Fibroblast of upper back skin (primary cell): ENCODE measurements at places on chromosomes 3 and 15.

GRCh38 chr3:133674290-133674919 is 12.7 kb upstream of the TOPBP1 start:
- no peak for DNase-seq

DNA sequence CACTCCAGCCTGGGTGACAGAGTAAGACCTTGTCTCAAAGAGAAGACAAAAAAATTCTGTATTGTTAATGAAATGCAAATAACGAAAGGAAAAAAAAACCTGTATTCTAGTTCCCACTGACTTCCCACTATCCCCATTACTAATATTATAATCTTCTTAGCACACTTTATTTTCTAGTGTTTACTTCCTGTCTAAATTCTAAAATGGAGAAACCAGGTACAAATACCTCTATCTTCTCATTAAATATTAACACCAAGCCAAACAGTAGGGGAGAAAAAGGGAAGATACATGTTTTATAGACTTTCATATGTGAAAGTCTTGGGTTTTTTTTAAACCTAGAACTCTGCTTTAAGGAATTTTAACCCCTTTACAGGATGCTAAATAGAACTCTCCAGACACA is 55.3 kb upstream of the PLXND1 start:
- DNase-seq, result no peak

DNA sequence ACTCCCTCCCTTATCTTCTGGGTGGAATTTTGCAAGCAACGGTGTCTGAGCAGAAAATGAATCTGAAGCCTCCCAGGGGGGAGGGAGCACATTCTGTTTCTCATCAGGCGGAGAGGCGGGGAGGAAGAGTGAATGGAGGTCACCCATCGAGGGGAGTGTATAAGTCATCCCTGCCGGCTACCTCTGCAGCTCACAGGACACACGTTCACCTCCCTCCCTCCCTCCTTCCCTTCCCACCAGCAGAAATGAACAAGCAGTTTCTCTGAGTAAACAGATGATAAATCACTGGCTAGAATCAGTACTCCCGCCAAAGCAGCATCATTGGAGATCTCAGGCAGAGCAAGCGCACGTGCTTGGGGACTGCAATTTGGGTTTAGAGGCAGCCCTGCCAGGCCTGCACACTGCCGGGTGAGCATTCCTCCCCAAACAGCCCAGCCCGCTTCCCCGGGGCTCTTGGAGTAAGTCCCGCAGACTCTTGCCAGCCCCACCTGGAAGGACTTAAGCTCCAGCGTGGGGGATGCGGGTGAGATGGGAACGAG is 38.3 kb downstream of the CPN2 start:
- peak; percentile 91 for DNase-seq

DNA sequence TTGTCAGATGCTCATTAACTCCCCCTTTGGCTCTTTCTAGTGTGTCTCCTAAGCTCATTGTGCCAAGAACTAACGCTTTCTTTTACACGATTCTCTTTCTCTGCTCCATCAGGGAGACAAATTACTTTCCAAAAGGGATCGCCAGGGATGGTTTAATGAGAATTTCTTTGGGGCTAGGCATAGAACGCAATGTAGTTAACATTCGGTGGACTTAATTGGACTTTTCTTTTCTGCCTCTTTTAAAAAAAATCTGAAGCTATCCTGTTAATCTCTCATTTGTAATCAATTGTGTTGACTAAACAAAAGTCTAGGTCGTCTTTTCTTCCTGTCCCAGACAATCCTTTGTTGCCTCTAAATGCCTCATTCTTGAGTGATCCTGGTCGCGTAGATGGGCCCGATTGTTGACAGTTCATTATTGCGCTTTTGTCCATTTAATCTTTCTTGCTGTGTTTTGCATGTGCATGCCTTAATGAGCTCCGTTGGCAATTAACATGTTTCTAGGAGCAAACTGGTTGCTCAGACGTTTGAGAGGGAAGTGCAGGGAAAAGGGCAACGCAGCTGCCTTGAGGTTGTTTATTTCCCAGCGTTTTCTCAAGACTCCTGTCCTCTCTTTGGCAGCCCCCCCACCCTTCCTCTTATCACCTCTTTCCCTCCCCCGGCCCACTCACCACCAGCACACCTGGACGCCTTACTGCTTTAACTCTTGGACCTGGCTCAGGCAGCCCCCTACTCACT is 7.8 kb downstream of the FEZF2 start:
- no peak for DNase-seq

GRCh38 chr3:127149621-127150310 is 43.2 kb upstream of the PRR23E start:
- DNase-seq, result no peak

GRCh38 chr3:165185707-165186327 is 10.4 kb downstream of the SLITRK3 start:
- DNase-seq, result peak; percentile 49

DNA sequence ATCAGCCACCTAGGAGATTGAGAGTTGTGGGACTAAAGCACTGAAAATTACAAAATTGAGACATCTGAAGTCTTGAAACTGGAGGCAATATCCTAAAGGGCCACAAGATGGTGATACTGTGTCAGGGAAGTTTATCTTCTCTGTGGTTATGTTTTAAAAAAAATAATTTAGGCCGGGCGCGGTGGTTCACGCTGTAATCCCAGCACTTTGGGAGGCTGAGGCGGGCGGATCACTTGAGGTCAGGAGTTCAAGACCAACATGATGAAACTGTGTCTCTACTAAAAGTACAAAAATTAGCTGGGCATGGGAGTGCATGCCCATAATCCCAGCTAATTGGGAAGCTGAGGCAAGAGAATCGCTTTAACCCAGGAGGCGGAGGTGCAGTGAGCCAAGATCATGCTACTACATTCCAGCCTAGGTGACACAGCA is 17.9 kb upstream of the NIT2 start:
- DNase-seq, result peak; percentile 63

DNA sequence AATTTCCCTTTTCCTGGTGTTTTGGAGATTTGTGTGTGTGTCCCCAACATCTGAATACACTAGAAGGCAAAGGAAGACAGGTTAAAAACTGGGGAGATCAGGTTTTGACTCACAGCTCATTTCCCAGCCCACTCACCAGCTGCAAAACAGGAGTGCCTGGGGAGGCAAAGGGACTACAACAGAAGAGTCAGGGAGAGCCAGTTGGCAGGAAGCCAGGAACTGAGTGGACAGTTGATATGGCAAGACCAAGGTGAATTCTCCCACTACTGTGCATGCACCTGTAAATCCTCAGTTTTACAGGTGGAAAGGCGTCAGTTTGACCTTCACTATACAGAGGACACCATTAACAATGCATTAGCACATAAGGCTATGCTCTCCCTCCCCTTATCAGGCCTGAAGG is 901.5 kb upstream of the SEMA6D start:
- no peak for DNase-seq

GRCh38 chr3:105152987-105153386 is 213.7 kb upstream of the ALCAM start:
- DNase-seq, result no peak

GRCh38 chr3:188322135-188322887 is 168.4 kb downstream of the LPP start:
- DNase-seq, result no peak

- peak; percentile 71 for DNase-seq
These were observed 296.3 kb downstream of the UACA start for GRCh38 chr15:70466895-70467529.

GRCh38 chr3:72474775-72475174 is 373.5 kb downstream of the SHQ1 start:
- no peak for DNase-seq

GRCh38 chr15:75198560-75199356 is 2.9 kb upstream of the C15orf39 start:
- peak; percentile 44 for DNase-seq

GRCh38 chr3:195384952-195385351 is 57.9 kb downstream of the ACAP2 start:
- no peak for DNase-seq

- DNase-seq, result peak; percentile 37
These were observed 144.7 kb upstream of the IQSEC1 start for GRCh38 chr3:13217736-13218540.

DNA sequence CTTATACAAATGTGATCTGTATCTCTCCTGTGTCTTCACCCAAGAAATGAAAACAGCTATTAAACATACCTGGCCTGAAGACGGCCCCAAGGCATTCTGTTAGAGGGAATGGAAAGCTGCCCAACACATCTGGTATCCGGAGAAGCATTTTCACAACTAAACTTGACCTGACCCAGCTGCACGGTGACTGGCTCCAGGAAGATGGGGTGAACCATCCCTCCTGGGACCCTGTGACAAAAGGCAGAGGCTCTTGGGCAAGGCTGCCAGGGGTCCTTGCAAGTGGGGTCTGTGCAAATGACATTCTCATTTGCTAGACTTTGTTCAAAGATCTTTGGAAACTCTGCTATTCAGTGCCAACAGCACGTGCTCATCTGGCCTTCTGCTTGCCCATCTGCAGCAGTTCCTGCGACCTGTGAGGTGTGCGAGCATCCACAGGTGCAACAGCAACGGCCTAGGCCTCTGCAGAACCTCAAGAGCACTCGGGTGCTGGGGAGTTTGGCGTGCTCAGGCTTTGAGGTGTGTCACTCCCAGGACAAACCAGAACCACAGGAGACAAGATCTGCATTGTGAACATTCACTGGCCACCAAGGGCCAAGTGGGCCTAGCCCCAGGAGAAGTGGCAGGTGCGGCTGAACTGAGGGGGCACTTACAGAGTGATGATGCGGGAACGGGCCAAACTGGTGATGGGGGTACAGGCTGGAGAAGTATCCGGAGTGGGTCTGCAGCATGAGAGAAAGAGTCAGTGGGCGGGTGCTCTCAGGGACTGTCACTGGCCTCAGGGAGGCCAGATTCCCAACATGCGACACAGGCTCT is 71.8 kb downstream of the SENP2 start:
- DNase-seq, result no peak

- DNase-seq, result no peak
These were observed 7.9 kb downstream of the RPL32 start for GRCh38 chr3:12833222-12834161.

DNA sequence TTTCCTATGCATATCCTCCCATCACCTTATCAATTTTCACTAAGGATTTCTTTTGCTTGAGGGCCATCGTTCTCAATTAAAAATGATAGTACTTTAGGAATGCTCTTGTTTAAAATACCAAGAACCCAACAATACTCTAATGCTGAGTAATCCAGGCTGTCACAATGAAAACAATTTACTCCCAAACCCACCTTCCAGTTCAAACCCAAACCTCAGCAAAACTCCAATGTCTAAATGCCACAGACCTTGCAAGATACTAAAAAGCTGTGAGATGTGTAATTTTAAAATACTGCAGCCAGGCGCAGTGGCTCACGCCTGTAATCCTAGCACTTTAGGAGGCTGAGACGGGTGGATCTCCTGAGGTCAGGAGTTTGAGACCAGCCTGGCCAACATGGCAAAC is 889.8 kb downstream of the ROBO1 start:
- DNase-seq, result peak; percentile 65

DNA sequence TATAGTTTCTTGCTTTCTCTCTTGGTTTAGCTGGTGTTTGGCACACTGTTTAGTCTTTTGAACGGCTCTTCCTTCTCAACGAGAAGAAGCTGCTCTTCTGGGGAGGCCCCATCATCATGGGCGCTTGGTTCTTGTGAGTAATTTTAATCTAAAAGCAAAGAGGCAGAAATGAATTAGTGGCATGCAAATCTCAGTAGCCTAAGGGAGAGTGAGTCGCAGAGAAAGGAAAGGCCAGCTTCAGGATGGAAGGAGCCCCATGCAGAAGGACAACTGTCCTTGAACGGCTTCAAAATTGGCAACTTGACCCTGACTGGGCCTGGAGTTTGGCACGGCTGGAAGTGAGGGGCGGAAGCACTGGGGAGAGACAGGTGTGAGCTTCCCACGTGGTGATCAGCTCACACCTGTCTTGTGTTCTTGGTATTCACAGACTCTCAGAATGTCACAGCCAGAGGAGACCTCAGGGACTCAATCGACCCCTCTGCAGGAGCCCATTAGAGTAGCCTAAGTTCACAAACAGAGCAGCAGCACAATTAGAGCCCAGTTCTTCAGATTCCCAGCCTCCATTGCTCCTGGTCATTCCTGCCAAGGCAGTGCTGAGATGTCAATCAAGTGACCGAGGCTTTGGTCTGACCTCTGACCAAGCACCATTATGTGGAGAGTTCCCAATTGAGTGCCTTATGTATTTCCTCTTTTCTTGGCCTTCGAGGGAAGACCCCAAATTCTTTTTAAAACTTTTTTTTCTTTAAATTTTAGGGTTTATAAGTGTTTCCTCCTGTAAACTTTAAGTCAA is 41.3 kb upstream of the ETV5 start:
- DNase-seq, result no peak

GRCh38 chr15:91380114-91380513 is 280.1 kb downstream of the SV2B start:
- no peak for DNase-seq

- DNase-seq, result peak; percentile 95
These were observed 3.8 kb downstream of the HEG1 start for GRCh38 chr3:125051715-125052581.

DNA sequence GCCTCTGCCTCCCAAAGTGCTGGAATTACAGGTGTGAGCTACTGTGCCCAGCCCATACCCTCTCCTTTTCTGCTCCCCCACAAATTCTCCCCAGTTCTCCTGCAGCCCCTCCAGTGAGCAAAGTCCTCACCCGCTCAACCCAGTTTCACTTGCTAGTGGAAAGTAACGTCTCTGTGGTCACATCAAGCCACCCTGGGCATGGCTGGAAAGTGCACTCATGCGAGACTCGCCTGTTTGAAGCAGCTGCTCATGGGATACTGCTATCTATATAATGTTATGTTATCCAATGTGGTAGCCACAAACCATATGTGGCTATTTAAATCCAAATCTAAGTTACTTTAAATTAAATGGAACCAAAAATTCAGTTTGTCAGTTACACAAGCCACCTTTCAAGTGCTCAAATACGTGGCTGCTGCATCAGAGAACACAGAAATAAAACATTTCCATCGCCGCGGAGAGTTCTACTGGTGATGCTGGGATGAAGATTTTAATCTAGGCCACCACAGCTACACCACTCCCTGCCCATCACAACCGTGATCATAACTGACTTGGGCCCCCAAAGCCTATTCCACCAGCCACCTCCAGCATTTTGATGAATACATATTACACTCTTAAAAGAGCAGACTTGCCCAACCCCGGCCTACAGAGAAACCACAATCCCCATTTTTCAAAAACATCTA is 119.4 kb downstream of the LIPC start:
- no peak for DNase-seq

- no peak for DNase-seq
These were observed 30.4 kb downstream of the TRIM71 start for GRCh38 chr3:32848215-32848614.

- DNase-seq, result peak; percentile 34
These were observed 762 bp downstream of the CTNNB1 start for GRCh38 chr3:41199866-41200668.

- no peak for DNase-seq
These were observed 665.9 kb downstream of the SQOR start for GRCh38 chr15:46300716-46301115.

DNA sequence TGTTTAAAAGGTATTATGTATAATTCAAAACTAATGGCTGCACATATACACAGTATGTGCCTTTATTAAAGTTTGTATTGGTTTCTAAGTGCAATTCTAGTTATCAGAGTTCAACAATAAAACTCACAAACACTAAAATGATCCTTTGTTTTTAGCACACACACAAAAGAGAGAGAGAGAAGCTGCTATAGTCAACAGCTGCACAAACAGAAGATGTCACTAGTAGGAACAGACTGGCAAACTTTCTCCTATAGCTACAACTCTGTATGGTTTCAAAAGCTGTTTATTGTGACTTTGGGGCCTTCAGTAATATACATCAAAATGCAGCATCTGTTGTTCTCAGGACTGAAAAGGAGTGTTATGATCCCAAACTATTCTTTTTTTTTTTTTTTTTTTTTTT is 6.1 kb downstream of the SECISBP2L start:
- DNase-seq, result no peak
